ENCODE measurements at places on chromosomes 12 and 14.

DNA sequence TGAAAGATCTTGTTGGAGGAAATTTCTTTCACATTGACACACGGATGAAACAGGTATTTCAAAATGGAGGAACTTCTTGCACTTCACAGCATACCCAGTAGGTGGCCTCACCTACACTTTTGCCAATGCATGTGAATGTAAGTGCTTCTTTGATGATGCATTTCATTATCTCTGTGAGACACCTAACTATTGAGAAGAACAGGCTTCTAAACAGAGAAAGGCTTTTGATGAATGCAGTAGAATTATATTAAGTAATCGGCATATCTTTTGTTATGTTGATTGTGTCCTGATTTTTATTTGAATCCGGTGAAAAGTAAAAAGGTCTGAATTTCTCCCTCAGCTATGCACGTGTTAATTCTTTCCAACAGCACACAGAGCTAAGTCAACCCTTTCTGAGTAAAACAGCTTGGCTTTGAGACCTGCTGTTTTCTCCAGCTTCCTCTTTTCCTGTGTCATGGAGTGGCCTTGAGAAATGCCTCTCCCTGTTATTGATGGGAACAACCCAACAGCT, 399.0 kb downstream of the NAV3 start:
- no peak for DNase-seq

DNA sequence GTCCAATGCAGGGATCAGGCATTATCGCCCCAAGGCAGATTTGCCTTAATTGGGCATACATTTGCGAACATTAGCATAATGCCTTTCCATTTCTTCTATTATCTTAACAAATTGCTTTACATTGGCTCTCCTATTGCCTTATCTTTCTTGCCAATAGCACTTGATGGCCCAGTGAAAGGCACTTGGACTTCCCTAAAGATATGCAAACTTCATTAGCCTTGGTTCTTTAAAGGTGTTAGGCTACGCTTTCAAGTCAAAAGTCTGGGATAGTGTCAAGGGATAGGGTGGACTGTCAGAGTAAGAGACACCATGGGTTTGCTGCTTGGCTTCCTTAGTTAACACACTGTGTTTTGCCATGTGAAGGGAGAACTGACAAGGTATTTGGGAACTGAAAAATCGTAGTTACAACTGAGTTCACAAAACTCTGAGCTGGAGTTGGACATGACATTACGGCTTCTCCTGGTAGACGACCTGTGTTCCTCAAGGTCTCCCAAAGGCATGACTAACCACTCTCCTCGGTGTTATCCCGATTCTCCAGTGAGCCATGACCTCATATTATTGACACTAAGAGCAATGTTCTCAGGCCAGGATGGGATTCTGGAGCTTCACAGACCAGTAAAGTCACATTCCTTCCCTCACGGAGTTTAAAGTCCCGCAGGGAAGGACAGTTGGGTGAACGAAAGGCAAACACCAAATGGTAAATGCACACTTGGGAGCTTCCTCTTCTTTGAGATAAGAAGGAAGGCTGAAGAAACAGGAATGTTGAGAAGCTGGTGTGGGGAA, 65.2 kb downstream of the TBC1D30 start:
- DNase-seq, result no peak

DNA sequence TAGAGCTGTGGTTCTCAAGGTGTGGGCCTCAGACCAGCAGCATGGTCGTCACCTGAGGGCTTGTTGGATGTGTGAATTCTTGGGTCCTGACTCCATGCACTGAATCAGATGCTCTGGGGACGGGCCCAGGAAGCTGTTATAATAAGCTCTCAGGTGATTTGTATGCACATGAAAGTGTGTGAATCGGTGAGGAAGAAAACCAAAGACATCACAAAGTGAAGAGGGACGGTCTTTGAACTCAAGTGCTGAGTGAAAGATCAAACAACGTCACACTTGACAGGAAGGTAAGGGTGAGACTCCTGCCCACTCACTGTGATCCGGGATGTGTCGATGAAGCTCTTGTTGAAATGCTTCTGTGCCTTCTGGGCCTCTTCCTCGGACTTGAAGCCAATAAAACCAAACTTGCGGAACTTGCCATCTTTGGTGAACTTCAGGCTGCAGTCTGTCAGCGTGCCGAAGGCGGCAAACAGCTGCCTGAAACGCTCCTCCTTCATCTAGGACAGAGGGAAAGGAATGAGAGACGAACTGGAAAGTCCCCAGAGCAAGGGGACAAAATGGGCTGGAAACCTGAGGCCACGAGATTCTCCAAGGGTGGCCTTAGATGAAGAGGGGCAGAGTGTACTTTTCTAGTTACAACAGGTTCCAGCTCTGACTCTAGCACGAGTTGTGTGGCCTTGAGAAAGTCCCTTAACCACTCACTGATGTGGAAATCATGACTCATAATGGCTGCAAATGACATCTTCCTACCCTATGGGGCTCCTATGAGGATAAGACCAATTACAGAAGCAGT, 4.0 kb downstream of the RBM19 start:
- DNase-seq, result no peak

DNA sequence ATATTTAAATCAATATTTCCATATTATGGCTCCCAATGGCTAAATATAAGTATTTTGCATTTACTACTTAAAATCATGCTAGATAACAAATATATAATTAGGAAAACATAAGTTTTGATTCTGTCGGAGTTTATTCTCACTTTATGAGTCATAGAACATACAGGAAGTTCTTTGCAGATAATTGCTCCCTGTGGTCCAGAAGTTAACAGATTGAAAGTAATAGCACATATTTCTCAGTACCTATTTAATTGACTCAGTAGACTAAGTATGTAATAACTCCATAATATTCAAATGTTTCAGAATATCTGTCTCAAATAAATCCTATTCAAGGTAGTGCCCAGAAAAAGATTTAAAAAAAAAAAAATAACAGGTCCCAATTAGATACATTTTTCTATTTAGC, 806.0 kb upstream of the ATXN7L3B start:
- no peak for DNase-seq

DNA sequence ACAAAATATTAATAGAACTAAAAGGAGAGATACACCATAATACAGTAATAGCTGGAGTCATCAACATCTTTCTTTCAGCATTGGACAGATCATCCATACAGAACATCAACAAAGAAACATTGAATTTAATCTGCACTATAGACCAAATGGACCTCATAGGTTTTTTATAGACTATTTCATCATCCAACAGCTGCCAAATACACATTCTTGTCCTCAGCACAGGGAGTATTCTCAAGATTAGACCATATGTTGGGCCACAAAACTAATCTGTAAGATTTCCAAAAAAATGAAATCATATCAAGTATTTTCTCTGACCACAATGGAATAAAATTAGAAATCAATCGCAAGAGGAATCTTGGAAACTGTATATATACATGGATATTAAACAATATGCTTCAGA, 86.9 kb downstream of the FSCB start:
- DNase-seq, result no peak

Data from hypothalamus (tissue), 51 donors.